KG1 (cell line): ENCODE measurements at places on chromosomes 2 and 18.

GRCh38 chr18:74012954-74013630, 134.5 kb downstream of the FBXO15 start:
- DNase-seq, result no peak

DNA sequence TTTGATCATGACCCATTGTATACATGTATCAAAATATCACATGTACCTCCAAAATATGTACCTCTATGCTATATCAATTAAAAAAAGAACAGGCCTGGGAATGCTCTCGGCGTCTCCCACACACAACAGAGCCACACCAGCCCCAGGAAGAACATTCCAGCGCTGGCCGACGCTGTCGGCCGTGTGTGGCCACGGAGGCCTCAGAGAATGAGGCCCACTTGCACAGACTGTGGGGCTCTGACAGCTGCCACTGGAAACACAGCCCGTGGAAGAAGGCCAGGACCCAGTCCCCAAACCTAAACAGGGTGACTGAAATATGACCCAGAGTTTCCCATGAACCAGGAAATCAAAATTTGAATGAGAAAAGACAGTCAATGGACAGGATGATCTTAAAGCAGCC, 69.7 kb downstream of the EIPR1 start:
- DNase-seq, result no peak

GRCh38 chr2:159290289-159290907, 3.9 kb upstream of the WDSUB1 start:
- DNase-seq, result no peak

DNA sequence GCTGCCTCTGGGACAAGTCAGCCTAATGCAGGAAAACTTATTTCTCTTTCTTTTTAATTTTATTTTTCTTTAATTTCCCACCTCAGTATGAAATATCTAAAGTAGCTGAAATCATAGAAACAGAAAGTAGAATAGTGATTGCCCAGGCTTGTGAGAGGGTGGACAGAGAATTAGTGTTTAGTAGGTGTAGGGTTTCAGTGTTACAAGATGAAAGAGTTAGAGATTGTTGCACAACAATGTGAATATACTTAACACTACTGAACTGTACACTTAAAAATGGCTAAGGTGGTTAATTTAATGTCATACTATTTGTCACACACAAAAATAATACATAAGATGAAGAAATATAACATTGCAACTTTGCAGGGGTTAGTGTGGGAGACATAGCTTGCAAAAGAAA, 80.8 kb downstream of the NAT8 start:
- DNase-seq, result no peak

DNA sequence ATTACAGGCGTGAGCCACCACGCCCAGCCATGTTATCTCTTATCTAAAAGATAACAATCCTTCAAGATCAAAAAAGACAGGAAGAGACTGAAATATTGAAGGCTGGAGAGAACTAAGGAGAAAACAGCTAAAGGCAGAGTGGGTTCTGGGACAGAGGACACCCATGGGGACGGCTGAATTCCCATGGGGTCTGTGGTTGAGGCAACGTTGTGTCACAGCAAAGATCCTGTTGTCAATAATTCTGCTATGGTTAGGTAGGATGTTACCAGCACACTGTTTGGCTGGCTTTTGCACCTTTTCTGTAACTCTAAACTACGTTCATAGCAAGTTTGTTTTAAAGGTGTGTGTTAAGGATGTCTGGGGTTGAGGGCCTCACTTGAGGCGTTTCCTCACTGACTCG, 137.7 kb upstream of the APCDD1 start:
- no peak for DNase-seq

DNA sequence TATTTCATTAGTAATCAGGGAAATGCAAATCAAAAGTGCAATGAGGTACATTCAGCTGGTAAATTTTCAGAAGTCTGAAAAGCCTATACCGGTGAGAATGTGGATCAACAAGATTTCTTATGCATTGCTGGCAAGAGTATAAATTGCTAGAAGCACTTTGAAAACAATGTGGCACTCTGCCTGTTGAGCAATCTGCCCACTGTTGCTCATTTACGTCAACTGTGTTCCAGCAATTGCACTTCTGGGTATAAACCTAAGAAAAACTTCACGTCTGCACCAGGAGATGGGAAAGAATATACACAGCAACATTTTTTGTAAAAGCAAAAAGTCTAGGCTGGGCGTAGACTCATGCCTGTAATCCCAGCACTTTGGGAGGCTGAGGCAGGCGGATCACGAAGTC, 40.8 kb downstream of the MTERF4 start:
- DNase-seq, result no peak

GRCh38 chr18:42025974-42026625, 71.1 kb downstream of the PIK3C3 start:
- no peak for DNase-seq
